Chondrocyte (in vitro differentiated cells): ENCODE measurements at places on chromosomes 2 and 18. TPM values are rescaled to one million over a fixed set of nuclear protein-coding genes. Genes with fewer than 3 reads are reported as not detected.

PJVK gene
- total RNA-seq: 3.7 to 6.6 TPM (median 4.2 TPM) in 3 replicates

ASTL gene
- total RNA-seq: not detected in 3 replicates

SLC19A3 gene
- 0.52 to 0.56 TPM in 2 of 3 replicates, not detected in the other for total RNA-seq

ELMOD3 gene
- 14.3 to 20.0 TPM (median 15.2 TPM) in 3 replicates for total RNA-seq
